ENCODE measurements at places on chromosomes 12 and 14. TPM values are rescaled to one million over a fixed set of nuclear protein-coding genes. Genes with fewer than 3 reads are reported as not detected.
A peak's percentile ranks its signal among the peaks of the same experiment; 100 is the strongest.

- DNase-seq, result no peak
Measured at GRCh38 chr12:105418821-105419291, 88.4 kb downstream of the C12orf75 start.

GRCh38 chr12:5318874-5319273 lies 113.0 kb upstream of the NTF3 start:
- no peak for DNase-seq

SLC5A8 gene
- not detected for total RNA-seq

- no peak for DNase-seq
Measured at GRCh38 chr12:3336606-3337311, 154.2 kb upstream of the PRMT8 start.

GRCh38 chr12:52636189-52636588 lies 15.8 kb downstream of the KRT2 start:
- DNase-seq, result no peak

DRAM1 gene
- total RNA-seq, result not detected

SLC22A17 gene
- not detected for total RNA-seq

DNA sequence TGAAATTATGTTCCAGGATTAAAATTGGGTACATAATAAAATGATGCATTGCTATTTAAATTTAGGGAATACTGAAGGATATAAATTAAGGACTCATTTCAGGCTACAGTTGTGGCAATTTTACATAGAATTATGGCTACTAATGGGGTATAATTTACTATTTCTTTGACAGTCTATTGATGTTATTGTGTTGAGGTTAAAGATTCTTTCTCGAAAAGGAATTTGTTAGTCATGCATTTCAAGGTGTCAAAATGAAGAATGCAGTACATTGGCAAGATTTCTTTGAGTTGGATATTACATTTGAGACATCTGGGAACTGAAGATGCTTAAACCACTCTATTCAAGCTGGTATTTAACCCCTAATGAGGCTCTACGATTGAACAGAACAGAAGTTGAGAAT lies 28.3 kb downstream of the SLC5A8 start:
- DNase-seq, result no peak

- peak; percentile 92 for DNase-seq
Measured at GRCh38 chr14:30558675-30559555, at the start of gene G2E3. Gene G2E3, plus strand, starts transcription at chr14:30559158. Its CDS starts 21,922 bp downstream, at chr14:30581080.

RPL10L gene
- not detected for total RNA-seq

DNA sequence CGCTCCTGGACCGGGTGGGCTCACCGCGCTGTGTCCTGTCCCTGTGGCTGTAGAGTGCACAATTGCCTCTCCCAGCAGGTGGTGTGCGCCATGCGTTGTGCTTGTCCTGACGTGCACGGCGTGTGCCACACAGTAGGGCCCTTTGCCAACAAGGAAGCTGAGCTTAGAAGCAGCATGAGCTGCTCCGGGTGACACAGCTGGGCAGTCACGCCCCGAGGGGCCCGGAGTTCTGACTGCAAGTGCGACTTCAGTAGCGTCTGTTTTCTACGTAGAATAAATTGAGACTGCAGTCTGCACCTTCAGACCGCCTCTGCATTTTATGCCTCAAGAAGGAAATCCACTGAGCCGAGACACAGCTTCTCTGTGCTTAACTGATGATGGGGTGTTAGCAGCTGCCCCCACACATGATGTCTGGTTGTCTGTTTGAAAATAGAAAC lies 81.6 kb downstream of the ADGRD1 start:
- DNase-seq, result peak; percentile 88

GRCh38 chr12:97160277-97160676 lies 253.2 kb downstream of the NEDD1 start:
- DNase-seq, result no peak

UNC79 gene
- 0.09 TPM for total RNA-seq
